ENCODE measurements at places on chromosomes 16 and 17.

DNA sequence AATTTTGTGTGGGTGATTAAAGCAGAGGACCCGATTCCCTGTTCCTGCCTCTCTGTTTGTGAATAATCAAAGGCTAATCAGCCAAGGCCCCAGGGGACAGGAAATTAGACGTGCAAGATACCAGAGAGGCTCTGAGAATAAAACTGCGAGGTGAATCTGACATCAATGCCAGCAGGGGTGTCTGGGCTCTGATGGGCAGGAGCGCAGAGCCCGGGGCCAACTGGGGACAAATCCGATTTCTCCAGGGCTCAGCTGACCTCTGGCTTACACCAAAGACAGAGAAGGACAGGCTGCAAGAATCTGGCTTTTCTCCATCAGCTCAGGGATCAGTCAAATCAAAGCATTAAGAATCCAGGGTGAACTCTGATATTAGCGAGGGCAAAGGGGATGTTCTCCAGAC lies 174.3 kb downstream of the XYLT1 start:
- no peak for DNase-seq

- DNase-seq: no peak
These were observed 368.8 kb downstream of the SEC14L1 start for GRCh38 chr17:77509599-77509998.

- DNase-seq: no peak
These were observed 7.8 kb upstream of the N4BP1 start for GRCh38 chr16:48617711-48618148.

DNA sequence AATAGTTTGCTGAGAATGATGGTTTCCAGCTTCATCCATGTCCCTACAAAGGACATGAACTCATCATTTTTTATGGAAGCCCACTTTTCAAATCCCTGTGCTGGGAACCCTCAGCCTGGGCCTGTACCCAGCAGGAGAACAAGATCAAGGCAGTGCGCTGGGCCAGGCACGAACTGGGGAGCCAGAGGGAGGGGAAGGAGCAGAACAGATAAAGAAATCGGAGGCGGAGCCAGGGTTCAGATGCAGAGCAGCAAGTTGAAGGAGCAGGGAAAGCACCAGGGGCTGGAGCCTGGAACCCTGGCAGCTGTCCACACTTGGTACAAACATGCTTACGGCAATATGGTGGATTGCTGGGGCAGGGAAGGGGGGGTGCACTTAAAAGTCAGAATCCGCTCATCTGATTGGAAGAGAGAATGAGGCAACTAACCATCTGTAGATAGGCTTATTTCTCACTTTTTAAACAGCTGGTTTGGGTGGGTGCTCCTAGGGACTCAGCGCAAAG lies 107.5 kb downstream of the NOG start:
- DNase-seq: no peak

DNA sequence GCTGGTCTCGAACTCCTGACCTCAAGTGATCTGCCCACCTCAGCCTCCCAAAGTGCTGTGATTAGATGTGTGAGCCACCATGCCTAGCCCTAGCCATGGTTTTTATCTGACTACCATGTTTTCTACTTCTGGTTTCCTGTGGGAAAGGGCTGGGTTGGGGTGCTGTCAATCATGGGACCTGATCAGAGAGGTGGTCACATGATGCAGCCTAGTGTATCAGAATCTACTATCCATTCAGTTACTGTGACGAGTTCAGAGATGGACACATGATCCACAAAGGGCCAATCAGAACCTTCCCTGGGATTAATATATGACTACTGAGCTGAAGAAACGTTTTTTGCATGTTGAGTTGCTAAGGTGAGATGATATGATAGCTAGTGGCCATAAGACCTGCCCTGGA lies 59.1 kb downstream of the ABCC6 start:
- DNase-seq: no peak

DNA sequence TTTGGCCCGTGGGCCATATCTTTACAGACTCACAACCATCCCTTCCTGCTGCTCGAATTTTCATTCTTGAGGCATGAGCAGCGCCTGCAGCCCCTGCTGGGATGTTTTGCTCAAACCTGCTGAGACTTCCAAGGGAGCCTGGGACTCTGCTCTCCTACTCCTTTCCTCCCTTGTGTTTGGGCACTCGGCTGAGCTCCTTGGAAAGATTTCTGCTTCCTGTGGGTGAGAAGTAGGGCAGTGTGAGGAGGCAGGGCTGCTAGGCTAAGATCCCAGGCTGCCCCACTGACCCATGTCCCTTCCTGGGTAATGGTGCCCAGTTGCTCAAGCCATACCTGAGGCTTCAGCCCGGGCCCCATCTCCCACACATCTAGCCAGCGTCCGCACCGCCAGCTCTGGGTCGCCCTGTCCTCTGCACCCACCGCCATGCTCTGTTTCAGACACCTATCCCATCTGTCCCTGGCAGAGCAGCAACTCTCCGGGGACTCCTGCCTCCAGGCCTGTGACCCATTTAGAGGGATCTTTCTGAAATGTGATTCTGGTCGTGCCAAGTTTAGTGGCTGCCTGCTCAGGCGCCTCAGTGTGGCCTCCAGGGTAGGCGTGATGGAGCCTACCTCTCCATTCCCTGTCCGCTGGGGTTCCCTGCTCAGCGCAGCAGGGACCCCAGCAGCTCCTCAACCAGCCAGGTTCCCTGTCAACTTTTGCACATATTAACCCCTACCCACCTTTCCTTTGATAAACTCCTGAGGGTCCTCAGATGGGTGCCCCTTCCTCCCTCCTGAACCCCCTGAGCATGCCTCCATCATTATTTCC lies 190.1 kb downstream of the CCDC182 start:
- no peak for DNase-seq

- peak; percentile 11 for DNase-seq
These were observed 111.1 kb downstream of the SMG6 start for GRCh38 chr17:2192367-2193057.

DNA sequence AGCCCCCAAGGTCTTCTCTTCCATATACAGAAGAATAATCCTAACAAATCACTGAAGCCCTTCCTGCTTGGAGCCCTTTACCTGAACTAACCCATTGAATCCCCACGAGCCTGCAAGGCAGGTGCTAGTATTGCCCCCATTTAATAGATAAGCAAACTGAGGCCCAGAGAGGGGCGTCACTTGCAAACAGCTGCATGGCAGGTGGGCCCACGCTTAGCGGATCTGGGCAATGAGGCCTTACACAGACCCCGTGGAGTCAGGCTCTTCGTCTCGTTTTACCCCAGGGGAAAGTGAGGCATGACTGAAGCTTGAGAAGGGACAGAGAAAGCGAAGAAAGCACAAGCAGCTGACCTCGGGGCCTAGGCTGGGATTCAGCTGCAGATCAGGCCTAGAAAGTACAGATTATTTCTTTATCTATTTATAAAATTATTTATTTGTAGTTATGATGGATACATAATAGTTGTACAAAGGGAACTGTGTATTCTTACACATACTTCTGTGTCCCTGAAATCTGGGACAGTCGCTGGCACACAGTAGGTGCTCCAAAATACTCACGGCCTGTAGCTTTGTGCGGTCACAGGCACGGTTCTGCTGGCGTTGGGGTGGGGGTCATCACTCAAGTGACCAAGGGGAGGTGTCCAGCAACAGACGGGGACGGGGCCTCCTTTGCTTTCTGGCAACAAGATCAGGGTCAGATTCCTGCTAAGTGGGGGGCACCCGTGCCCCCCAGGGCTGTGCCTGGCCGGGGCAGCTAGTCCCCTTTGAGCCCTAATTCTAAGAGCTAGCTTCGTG lies 223.2 kb upstream of the GSE1 start:
- DNase-seq: no peak

DNA sequence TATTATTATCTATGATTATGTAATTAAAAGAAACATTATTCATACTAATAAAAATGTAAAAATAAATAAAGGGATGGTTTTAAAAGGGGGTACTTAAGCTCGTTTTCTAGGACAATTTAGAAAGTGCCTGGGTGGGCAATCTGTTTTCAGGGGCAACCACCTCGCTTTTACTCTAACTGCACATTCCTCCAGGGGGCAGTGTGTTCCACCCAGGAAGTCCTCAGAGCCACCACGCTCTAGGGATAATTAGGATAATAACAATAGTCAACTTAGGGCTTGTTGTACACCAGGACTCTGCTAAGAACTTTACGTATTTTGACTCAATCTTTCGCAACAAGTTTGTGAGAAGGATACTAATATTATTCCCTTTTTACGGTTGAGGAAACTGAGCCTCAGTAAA lies 396.7 kb upstream of the MAF start:
- DNase-seq: no peak

GRCh38 chr17:21251337-21252010 lies 1.7 kb downstream of the NATD1 start:
- no peak for DNase-seq

DNA sequence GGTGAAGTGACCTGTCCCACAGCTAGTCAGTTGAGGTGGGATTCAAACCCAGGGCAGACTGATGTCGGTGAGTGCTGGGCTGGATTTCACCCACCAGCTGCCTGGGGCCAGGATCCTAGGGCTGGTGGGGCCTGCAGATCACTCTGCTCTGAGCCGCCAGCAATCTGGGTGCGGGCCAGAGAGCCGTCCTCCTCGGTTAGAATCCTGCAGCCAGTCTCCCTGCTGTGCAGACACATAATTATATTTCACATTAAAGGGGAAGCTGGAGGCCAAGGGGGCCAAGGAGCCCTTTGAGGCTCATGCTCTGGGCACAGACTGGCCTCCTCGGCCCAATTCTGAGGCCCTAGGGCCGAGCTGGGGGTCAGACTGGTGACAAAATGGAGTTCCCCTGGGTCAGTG lies 996 bp upstream of the KCNJ12 start:
- no peak for DNase-seq

DNA sequence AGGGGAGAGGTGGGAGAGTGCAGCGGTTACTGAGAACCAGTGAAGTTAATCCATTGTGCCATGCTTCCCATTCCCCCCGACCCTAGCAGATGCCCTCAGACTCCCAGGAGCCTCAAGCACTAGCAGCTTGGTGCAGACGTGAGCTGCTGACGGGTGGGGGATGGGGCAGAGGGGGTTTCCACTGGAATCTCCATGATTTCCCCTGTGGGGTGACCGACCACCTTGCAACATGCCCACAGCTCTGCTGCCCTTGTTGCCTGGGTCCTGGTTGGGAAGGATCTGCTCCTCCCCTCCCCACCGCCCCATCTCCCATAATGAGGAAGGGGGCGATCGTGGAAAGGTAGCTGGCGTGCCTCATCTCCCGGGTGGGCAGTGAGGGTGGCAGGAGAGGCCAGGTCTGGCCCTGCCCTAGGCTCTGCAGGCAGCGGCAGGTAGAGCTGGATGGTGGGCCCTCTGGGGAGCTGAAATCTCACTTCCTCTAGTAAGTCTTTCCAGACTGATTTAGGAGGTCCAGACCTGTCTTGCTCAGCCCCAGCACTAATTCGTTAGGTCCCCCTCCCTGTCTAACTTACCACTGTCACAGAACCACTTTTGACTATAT lies 9.6 kb downstream of the FLOT2 start:
- no peak for DNase-seq

DNA sequence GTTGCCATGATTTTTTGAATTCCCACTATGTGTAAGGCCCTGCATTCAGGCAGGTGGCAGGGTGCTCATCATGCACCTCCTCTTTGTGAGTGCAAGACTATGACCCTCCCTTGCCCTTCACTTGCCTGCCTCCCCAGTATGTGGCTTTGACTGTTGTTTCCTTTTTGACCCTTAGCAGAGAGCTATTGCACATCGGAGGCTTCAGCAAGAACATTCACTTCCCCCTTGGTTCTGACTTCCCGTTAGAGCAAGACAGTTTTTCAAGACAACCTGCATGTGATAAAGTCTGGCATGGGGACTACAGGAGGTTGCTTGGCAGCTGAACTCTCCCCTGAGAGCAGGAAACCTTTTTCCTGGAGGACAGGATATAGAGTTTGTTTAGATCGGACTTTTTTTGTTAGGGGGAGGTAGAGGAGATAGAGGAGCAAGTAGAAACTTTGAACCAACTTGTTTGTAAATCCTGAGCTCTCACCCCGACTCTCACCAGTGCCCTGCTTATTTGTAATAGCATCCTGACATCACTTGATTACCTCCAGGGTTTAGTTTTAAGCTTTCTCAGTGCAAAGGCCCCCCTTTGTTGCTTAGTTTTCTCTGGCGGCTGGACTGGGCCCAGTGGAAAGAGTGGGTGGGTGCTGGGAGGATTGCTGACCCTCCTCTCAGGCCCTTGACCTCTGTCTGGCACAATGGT lies 34.3 kb downstream of the LIMD2 start:
- no peak for DNase-seq

DNA sequence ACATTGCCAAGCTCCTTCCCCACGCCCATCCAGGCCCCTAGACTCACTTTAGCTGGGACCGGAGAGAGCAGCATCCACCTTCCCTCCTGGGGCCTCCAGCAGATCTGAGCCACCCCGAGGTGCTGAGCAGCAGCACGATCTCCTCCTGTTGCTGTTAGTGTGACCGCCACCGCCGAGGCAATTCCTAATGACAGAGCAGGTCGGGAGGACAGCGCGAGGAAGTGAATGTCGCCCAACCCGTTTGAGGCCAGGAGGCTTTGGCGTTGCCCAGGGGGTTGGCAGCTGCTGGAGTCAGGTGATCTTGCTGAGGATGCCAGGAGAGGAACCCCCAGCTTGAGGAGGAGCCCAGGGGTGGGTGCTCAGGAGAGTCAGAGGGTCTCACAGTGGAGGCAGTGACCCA lies at the start of gene RNF222:
Gene RNF222, minus strand, starts transcription at position 192 of the 400 bp plus-strand sequence. CDS start 4,366 bp downstream, outside the sequence.
- no peak for DNase-seq

DNA sequence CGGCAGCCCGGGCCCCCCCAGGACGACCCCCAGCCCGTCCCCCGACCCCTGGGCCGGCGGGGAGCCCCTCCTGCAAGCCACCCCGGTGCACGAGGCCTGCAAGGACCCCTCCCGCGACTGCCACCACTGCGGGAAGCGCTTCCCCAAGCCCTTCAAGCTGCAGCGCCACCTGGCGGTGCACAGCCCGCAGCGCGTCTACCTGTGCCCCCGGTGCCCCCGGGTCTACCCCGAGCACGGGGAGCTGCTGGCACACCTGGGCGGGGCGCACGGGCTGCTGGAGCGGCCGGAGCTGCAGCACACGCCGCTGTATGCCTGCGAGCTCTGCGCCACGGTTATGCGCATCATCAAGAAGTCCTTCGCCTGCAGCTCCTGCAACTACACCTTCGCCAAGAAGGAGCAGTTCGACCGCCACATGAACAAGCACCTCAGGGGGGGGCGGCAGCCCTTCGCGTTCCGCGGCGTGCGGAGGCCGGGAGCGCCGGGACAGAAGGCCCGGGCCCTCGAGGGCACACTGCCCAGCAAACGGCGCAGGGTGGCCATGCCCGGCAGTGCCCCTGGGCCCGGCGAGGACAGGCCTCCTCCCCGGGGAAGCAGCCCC lies 15.6 kb upstream of the ZFPM1 start:
- DNase-seq: peak; percentile 60

GRCh38 chr16:85169333-85170065 lies 57.2 kb upstream of the CIBAR2 start:
- DNase-seq: no peak

GRCh38 chr17:74442291-74442669 lies 10.4 kb downstream of the GPRC5C start:
- DNase-seq: no peak

- DNase-seq: no peak
These were observed 3.1 kb downstream of the FOXL1 start for GRCh38 chr16:86581458-86581857.
